ENCODE measurements at places on chromosomes 13 and 19.
A peak's percentile ranks its signal among the peaks of the same experiment; 100 is the strongest.

DNA sequence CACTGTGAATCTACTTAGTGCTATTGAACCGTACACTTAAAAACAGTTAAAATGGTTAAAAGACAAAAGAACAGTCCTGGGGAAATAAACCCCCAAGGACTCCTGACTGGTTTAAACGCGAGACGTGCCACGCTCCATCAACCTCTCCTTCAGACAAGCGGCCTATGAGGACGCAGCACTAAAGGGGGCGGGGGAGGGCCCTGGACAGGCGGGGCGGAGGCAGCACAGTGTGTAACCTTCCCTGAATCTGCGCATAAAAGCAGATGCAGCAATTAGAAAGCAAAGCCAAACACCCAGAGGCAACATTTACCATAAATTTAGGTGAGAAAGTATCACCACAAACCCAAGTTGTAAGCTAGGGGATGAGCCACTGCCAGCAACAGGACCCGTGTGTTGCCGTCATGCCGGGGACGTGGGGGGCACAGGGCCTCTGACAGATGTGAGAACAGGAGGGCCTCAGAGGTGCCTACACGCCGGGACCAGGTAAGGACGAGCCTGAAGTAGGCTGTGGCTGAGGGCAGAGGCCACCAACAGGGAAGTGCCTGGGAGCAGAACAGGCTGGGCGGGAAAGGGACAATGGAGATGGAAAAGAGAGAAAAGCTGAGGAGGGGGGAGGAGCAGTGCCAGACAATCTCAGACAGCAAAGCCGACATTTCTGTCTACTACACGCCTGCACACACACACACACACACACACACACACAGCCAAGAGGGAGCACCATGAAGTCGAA, 15.3 kb upstream of the ADPRHL1 start:
- no peak for DNase-seq

DNA sequence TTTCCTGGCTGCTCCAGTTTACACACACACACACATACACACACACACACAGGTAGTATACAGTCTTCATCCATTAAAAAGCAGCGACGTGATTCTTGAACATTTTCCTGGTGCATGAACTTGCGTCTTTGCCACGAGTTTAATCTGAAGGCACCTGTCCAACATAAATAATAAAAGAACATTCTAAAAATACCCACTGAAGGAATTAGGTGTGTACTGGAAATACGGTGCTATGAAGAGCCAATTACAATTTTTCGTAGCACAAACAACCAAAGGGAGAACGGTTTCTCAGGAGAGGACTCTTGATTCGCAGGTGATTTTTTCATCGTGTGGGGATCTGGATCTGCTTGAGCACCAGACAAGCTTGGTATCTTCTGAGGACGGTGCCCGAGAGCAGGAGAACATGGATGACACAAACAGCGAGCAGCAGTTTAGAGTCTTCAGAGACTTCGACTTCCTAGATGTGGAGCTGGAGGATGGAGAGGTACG, 61.2 kb downstream of the ZAR1L start:
- DNase-seq: no peak

GRCh38 chr13:105545811-105546210, 989.7 kb downstream of the EFNB2 start:
- DNase-seq: no peak

DNA sequence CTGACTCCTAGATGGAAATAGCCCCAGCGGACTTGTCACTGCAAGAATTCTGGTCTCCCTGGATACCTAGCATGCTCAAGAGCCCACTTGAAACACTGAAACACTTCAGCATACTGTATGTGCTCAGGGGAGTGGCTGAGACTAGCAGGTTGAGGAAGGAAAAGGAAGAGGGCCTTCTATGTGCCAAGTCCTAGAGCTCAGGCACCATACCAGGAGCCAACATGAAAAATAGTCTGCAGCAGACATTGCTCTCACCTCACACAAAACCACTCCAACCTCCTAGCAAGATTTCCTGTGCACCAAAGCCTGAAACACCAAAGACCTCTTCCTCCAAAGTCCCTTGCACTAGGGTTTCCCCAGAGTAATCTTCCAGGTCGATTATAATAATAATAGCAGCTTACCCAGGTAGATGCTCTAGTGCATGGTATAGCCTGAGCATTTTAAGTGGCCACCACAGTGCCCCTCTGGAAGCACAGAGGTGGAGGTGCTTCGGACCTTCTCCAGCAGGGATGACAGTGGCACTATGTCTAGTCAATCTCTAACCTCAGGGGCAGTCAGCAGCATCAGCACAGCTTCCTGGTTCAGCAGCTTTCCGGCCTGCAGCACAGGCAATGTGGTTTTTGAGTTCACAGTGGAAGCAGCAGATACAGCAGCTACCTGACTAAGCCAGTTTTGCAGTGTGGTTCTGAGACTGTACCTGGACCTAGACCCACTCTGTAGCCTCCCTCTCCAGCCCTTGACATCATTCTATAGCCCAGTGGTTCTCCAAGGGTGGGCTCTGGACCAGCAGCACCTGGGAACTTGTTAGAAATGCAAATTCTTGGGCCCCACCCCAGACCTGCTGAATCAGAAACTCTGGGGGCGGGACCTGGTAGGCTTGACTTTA, 45.6 kb upstream of the UBE2L5 start:
- DNase-seq: no peak

GRCh38 chr13:106472621-106473020, 62.8 kb downstream of the EFNB2 start:
- DNase-seq: no peak

DNA sequence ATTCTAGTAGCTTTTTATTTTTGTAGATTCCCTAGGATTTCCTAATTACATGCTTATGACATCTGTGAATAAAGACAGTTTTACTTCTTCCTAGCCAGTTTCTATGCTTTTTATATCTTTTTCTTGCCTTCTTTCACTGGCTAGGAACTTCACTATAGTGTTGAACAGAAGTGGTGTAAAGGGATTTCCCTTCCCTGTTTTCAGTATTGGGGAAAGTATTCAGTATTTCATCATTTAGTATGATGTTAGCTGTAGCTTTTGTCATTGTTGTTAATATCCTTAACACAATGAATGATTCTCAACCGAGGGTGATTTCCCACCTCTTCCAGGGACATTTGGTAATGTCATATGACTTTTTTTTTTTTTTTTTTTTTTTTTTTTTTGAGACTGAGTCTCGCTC, 77.3 kb downstream of the SLC6A16 start:
- DNase-seq: no peak

- DNase-seq: no peak
Measured at GRCh38 chr13:110130431-110130830, 176.5 kb downstream of the COL4A1 start.

GRCh38 chr19:44732235-44733014, 16.1 kb upstream of the BCL3 start:
- DNase-seq: no peak

DNA sequence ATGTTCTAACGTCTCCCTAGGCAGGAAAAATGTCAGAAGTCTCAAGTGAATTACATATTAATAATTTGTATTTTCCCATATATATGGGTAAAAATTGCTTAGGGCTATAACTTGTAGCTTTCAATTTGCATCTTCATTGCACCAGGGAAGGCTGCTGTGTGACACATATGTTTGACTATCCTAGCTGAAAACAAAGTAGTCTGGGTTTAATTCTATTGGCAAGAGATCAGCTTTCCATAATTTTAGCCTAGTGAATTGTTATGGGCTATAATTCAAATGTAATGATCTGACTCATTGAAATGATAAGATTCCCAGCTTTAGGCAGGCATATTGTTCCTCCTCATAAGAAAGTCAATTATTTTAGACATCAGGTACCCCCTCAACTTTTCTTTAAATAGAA, 553.1 kb downstream of the DCT start:
- no peak for DNase-seq

GRCh38 chr13:43572656-43573360, 214.0 kb downstream of the ENOX1 start:
- DNase-seq: peak; percentile 86

- DNase-seq: no peak
Measured at GRCh38 chr19:11504502-11505031, 1.1 kb downstream of the ZNF653 start.

GRCh38 chr13:41854758-41855157, 106.2 kb downstream of the VWA8 start:
- no peak for DNase-seq

DNA sequence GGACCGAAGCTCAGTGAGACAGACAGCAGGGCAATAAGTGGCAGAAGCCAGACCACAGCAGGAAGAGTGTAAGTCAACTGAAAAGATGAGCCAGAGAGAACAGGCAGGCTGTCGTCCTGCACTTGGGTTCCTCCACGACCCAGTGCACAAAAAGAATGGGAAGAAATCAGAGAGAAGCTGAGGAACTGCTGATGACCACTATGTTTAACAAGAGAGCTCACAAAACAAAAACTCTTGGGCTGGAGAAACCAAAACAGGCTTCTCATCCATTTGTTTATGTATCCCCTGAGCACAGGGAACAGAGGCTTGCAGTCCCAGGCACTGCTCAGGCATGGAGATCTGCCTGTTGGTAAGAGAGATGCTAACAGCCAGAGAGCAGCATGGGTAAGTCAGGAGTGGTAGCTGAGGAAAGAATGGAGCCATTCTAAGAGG, 14.0 kb downstream of the AKAP8L start:
- no peak for DNase-seq

DNA sequence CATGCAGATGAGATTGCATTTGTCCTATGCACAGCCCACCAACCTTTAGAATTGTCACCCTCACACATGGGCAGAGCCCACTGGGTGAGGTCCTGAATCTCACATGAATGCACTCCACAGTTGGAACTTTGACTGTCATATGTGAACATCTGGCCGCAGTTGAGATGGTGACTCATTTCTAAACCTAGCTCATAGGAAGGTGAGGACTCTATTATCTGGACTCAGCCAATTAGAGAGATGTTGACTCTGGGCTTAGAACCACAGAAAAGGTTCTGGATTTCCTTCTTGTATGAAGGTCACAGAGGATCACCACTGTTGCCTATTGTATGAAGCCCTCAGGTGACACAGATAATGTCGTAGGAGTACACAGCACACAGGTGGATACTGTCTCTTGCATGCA, 25.6 kb upstream of the ZNF681 start:
- no peak for DNase-seq

- DNase-seq: peak; percentile 90
Measured at GRCh38 chr19:50003810-50004419, 21.3 kb downstream of the VRK3 start.

Data from GM04503 (cell line).